ENCODE measurements at places on chromosomes 16 and 17.

- no peak for DNase-seq
Measured at GRCh38 chr16:22734368-22734767, 79.6 kb upstream of the HS3ST2 start.

- DNase-seq: no peak
Measured at GRCh38 chr16:20822521-20823325, 16.4 kb downstream of the REXO5 start.

- DNase-seq: no peak
Measured at GRCh38 chr16:85330694-85331188, 218.5 kb upstream of the CIBAR2 start.

- no peak for DNase-seq
Measured at GRCh38 chr17:60473788-60474187, 51.5 kb downstream of the CHCT1 start.

GRCh38 chr17:14201021-14201987 is 35.4 kb downstream of the CDRT15 start:
- peak; percentile 62 for DNase-seq

GRCh38 chr17:70072546-70073309 is 2.3 kb upstream of the KCNJ16 start:
- DNase-seq: no peak

GRCh38 chr17:43416998-43417890 is 18.5 kb downstream of the ARL4D start:
- no peak for DNase-seq

All from activated CD4-positive, alpha-beta T cell treated with anti-CD3 and anti-CD28 coated beads, Interleukin-2, amount 50 U/mL, for 48 hours (primary cell).